ENCODE measurements at places on chromosomes 3 and 15.

GRCh38 chr3:129162729-129163579, 2.1 kb upstream of the ISY1 start:
- no peak for DNase-seq

DNA sequence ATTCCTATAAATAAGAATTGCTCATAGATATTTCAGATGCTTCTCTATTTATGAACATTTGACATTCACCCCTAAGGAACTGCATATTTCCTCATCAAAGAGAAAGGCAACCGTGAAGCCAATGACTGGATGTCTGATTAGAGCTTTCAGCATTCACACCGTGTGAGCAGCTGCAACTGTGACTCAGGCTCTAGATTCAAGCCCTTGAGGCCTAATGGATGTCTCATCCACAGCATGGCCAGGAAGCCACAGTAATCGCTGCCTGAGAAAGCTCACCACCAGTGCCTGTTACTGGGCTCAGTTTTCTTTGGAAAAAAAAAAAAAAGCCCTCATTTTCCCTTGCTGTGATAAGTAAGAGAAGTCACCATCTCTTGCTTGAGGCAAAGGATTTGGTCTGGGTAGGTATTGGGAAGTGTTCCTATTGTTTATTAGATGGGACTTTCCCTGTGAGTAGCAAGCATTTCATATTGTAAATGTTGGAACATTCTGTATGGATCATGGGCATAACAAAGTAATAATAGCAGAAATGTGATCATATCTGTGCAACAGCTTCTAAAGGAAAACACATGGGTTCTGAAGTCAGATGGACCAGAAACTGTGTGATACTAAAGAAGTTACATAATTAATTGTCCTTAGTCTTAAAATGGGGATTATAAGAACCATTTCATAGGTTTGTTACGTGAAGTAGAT, 783.7 kb downstream of the AGBL1 start:
- no peak for DNase-seq

DNA sequence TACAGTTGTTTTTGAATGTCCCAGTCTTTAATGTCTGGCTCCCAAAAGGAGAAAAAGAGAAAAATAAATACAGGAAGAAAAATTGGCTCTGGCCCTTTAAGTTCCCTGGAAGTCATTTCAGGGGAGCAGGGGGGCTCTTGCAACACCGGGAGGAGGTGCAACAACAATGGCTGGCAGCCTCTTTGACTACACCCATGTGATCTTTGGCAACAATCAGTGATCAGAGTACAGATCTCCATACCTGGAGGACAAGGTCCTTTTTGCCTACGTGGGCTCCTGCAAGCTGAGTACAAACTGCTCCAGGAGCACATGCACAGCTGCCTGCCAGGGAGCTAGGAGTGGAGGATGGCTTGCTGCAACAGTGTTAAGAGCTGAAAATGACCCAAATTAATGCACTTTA, 63.9 kb downstream of the GLCE start:
- DNase-seq: no peak

DNA sequence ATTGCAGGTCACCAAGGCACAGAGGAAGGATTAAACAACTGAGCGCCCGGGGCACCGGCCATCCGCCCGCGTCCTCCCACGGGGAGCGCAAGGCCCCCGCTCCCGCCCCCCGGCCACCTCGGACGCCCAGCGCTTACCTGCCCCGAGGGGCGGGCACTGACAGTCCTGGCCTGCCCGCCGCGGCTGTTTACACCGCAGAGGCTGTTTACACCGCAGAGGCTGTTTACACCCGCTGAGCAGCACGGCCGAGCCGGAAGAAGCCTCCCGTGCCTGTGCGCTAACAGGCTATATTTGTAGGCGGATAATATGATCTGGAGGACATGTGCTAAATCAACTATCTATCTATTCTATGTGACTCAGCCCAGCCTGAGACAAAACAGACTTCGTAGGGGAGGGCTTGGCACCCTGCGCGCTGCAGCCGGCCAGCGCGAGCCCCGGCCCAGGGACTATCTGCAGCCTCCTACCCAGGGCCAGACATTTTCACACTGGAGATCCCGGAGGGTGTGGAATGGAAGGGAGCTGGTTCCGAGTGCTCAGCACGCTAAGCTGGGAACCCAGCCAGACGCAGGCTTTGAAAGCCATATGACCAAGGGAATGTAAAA, at the start of gene LRRC2:
LRRC2 (minus strand) TSS at position 263 of the 602 bp plus-strand sequence. CDS start 14,711 bp downstream, outside the sequence.
- no peak for DNase-seq

DNA sequence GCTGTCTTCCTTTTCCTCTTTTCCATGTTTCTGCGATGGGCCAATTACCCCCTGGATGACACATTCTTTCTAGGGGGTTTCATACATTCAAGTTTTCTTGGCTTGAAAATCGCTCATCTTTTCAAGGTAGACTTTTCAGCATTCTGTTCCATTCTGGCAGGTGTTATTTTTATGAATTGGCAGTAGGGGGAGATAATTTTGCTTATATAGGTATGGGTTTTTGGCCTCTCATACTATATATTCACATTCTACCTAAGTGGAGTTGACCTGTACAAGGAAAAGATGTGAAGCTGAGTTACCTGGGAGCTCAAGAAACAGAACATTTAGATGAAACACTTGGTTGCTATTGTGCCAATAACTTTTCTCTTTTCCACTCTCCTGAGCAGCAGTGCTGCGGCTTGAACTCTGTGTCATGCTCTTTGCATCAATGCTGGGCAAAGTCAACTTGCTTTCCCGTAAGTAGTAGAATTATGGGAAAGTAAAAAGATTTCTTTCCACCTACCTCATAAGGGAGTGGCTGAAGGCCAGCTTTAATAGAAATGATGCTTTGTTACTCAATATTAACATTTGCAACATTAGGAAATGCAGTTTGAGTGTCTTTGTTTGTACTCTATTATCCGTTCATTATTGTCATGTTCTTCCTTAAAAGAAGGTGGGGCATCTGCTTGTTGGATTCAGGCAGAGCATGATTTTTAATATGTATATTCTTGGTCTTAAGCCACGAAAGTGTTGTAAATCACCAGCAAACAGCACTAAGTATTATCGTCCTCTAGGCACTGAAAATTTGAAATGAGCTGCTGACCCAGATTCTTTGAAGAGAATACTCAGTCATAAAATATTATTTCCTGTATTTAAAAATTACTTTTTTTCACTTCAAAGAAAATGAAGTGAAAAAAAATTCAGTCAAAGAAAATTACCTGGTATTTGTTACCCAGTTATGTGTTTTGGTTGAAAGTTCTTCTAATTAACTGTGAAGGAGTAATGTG, 27.7 kb upstream of the MFSD1 start:
- no peak for DNase-seq

DNA sequence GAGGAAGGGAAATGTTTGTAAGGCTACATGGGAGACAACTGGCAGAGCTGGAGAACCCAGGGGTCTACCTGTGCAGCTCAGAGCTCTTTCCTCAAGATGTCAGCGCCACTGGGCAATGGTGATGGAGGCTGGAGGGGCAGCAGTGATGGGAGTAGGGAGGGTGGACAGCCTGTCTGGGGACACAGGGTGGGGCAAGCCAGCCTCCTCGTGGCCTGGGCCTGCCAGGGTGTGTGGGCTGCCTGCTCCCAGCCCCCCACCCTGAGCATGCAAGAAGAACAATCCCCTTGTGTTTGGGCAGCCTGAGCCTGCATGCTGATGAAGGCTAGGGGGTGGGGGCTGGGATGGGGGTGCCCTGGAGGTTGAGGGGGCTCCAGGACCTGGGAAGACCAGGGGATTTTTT, 1.2 kb downstream of the PCBP4 start:
- DNase-seq: no peak

DNA sequence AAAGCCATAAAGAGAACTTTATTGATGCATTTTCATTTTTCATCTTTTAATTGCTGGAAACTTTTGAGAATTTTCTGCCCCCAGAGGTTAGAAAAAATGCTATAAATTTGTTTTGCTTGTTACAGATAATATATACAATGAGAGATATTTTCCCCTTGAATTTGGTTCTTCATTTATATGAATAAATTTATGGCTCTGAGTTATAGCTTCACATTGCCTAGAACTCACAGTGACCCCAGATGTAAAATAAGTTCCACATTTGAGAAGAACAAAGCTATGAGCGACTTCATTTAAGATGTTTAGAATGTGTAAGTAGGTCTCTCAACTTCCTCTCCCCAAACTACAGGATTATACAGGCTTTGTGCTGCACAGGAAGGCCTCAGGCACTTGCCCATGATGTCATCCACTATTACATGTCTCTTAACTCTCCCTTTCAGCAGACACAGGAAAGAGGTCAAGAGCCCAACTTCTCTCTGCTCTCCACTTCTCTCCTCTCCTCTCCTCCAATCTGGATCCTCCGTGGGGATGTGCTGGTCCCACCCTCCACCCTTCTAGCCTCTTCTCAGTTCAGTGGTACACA, 92.8 kb downstream of the DUT start:
- DNase-seq: no peak

- no peak for DNase-seq
These were observed 58.5 kb downstream of the MGLL start for GRCh38 chr3:127763816-127764215.

GRCh38 chr3:37700466-37701248, 161.0 kb upstream of the CTDSPL start:
- DNase-seq: no peak

DNA sequence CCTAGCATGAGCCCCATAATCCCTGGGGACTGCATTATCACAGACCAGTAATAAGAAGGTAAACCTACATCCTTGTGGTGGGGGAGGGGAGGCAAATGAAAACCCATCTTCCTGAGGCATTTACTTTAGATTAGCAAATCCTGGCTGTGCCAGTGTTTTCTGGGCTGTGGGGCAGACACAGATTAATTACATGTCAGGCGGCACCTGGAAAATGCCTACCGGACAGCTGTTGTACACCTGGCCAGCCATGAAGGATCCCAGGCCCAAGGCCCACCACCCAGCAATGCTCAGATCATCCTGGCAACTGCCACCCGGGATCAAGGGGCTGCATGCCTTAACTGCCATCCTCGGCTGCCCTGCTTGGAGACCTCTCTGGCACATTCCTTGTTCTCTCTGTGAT, 59.1 kb upstream of the RASA2 start:
- DNase-seq: no peak

- DNase-seq: no peak
These were observed 2.2 kb upstream of the PIAS1 start for GRCh38 chr15:68051907-68052306.

DNA sequence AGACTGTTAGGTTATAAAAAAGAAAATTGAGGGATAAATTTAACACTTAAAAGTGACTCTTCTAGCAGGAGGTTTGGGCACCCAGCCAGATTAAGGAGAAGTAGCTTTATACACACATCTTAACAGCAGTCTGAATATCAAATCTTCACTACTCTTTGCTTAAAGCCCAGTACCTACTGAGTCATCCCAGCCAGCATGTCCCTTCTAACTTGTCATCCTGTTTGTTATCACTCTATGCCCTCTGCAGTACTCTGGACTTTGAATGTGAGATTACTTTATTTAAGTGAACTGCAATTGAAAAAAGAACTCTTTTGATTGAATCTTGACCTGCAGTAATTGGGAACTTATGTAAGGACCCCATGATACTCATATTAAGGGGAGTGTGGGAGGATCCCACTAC, 77.6 kb downstream of the FHIT start:
- DNase-seq: no peak

GRCh38 chr3:132669256-132669777, 9.2 kb downstream of the UBA5 start:
- DNase-seq: no peak

- no peak for DNase-seq
These were observed 99.0 kb downstream of the NEK11 start for GRCh38 chr3:131125684-131126083.

GRCh38 chr15:50134524-50135024, 15.5 kb upstream of the ATP8B4 start:
- DNase-seq: no peak

DNA sequence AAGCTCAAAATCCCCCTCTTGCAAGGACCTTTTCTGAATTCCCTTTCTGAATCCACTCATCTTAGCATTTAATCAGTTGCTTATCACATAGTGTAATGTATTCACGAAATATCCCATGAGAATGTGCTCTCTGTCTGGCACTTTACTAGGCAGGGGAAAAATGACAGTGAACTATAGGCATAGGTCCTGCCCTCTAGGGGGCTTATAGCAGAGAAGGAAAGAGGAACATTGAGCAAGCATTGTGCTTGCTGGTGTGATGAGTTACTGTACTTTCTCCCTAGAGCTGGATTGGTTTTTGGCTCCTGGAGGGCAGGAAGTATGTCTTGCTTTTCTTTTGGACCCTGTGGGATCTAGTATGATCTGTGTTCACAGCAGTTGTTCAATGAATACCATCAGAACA, 26.5 kb downstream of the DUOX2 start:
- no peak for DNase-seq

DNA sequence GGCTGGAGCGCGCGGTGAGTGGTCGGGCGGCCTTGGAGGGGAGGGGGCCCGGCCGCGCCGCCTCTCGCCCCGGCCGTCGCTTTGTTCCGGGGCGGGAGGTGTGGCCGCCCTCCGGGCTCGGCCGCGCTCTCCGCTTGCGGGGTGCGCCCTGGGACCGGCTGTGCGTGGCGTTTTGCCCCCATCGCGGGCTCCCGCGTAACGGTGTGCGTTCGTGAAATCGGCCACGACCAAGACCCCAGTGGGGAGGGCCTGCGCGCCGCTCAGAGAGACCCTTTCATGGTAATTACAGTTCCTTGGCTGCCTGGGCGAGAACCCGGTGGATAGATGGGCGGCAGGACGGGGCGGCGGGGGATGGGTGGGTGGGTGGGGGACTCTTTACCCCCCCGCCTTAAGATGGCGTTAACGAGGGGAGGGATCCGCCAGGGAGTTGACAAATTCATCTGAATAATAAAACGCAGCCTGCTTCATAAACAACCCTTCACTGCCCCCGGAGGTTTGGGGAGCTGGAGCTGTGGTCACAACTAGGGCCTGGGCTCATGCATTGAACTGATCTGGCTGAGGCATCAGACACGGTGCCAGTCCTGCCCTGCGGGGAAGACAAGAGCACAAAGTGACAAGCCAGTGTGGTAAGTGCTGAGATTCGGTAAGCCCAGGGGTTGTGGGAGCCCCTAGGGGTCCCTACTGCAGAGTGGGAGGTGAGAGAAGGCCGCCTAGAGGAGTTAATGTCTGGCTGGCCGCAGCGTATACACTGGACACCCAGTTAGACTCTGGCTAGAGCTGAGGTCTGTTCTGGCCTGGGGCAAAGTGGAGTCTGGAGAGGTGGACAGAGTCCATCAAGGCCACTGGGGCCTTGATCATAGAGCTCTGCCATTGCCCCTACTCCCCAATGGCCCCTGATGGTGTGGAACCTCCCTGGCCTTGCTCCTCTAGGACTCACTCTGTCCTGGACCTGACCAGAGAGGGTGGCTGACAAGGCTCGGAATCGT, 668 bp downstream of the MRAS start:
- DNase-seq: no peak

- no peak for DNase-seq
These were observed 57.4 kb downstream of the CPA3 start for GRCh38 chr3:148922467-148922866.

DNA sequence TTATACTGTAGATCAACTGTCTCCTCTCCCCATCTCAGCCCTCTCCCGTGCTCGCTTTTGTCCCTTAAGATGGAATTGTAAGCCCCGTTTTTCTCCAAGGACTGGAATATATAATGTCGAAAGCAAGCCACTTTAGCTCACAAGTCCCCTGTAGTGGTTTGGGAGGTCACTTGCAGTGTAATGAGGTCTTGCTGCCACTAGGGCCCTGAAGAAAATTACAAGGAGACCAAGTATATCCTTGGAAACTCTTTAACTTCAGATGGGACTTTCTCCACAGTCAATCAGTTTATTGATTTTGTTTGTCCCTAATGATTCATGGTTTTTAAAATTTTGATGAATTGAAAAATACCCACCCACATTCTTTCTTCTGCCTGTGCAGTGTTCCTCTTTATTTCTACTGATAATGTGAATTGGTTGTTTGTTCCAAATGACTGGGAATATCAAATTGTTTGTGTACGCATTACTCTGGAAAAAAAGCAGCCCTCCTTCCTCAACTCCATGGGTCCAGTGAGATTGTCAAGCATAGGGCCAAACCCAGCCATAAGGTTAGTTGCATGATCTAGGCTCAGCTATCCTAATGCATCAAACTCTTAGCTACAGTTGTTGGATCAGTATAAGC, 294.8 kb downstream of the MCTP2 start:
- no peak for DNase-seq
